ENCODE measurements at places on chromosomes 3 and 15.

- no peak for DNase-seq
Measured at GRCh38 chr15:42149493-42150218, 6.8 kb downstream of the PLA2G4F start.

DNA sequence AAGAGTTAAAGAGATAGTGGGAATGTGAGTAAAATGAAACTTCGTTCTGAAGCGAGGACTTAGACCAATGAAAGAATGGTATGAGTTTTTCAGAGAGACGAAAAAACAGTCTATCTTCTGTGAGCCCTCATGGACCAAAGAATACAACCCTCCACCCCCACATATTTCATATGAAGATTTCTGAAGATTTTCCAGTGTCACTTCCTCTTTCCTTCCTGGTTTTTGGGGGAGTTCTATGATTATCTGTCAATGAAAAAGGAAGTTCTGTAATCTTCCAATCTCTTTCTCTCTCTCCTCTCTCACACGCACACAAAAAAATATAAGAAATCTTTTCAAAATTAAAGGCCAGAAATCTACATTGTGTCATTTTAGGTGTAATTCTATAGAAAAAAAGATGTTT lies 27.7 kb downstream of the CMSS1 start:
- no peak for DNase-seq

- DNase-seq = peak; percentile 96
Measured at GRCh38 chr3:111541911-111542483, at the start of gene CD96. CD96 (plus strand) TSS chr3:111542197; CDS start chr3:111542249, 52 bp downstream.

DNA sequence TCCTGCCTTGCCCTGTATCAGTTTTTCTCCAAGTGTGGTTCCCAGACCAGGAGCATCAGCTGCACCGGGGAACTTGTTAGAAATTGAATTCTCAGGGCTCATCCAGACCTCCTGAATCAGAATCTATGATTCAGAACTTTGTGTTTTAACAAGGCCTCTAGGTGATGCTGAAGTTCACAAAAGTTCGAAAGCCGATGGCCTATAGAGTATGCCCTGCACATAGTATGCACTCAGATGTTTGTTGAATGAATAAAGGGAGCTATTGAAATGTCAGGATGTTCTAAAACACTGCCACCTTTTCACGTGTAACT lies 664 bp upstream of the LARP6 start:
- DNase-seq = no peak

DNA sequence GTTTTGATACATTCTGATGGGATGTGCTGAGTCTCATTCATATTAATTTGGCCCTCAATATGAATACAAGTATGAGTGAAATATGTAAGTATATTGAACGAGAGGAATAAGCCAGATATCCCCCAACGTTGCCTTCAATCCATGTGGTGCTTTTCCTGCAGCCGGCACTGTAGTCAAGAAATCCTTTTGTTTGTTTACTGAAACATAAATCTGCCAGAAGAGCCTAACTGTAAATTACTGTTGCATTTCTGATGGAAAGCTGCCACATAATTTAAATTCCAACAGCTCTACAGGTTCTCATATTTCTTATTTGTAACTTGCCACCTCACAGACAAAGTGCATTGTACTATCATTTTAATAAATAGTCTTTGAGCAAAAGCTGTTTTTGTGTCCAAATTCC lies 314.0 kb downstream of the KBTBD8 start:
- DNase-seq = no peak

GRCh38 chr15:99197856-99198255 lies 51.5 kb downstream of the TTC23 start:
- DNase-seq = no peak

DNA sequence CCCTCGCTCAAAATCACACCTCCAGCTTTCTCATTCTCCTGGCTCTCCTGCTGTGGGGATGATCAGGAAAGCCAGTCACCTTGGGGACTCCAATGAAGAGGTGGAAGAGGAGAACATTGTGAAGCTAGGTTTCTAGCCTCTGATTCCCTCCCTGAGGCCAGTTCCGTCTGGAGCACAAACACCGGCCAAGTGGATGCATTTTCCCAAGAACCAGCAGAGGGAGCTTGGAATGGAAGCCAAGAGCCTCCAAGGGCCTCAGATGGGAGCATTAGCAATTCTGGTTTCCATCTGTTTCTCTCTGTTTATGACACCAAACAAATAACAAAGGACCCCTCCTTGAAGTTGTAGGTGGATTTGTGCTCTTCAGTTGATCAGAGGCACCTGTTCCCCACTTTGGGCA lies 40.6 kb upstream of the NMNAT3 start:
- DNase-seq = peak; percentile 38

GRCh38 chr3:179416681-179417080 lies 34.6 kb downstream of the GNB4 start:
- no peak for DNase-seq

DNA sequence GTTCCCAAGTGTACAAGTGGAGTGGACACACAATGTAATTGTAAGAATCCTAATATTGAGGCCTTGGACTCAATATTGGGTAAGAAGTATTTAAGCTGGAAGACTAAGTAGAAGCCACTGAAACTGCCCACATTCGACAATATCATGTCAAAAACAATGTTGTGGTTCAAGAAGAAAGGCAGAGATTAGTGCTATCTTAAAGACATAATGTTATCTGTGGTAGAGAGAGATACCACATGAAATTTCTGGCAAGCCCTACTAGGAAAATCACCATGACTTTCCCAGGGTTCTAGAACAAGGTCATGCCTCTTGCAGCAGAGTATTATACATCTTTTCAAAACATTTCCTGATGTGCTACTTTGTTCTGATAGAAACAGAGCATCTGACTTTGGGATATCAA lies 192.6 kb downstream of the RAP2B start:
- DNase-seq = no peak

DNA sequence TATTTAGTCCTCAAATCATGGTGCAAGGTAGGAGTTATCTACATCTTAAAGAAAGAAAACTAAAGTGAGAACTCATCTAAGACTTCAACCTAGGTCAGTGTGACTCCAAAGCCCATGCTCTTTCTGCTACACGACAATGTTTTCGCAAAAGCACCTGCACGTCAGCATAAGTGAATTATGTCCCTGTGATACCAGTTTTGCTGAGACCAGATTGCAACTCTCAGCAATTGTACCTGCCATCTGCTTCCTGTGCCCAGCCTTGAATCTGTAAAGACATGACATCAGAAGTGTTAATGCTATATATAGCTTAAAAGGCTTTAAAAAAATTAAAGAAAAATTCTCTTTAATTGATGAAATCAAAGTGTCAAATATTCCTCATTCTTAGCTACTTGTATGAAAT lies 43.4 kb downstream of the RETNLB start:
- no peak for DNase-seq

DNA sequence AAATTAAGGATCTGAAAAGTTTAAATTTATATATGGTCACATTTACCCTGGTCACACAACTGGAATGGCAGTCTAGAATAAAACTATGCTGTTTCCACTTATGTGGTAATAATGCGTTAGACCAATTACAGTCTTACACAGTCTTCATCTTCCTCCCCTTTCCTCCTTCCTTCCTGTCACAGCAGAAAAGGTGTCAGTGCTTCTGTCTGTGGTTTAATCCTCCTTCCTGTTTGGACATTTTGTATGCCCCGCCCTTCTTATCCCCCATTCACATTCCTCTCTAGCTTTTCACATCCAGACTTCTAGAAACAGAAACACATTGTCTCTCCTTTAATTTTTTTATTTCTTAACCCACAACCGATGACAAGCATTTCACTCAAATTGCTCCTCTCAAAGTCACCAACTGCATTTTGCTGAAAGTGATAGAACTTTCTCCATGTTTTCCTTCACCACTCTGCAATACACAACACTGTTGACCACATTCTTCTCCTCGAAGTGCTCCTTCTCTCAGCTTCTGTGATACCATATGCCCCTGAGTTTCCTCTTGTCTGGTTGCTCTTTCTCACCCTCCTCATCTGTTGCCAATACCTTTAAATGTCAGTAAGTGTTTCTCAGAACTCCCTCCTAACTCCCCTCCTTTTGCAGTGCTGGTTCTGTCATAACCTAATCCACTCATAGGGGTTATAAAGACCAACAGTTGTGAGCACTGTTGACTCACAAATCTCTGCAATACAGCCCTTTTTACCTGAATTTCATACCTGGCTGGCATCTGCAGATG lies 271.6 kb downstream of the UBE2E2 start:
- no peak for DNase-seq
